ENCODE measurements at places on chromosomes 11 and 22.

- DNase-seq = peak; percentile 61
Measured at GRCh38 chr11:26805001-26805400, 83.1 kb upstream of the SLC5A12 start.

GRCh38 chr11:64499261-64500004 lies 91.6 kb upstream of the SLC22A12 start:
- no peak for DNase-seq

DNA sequence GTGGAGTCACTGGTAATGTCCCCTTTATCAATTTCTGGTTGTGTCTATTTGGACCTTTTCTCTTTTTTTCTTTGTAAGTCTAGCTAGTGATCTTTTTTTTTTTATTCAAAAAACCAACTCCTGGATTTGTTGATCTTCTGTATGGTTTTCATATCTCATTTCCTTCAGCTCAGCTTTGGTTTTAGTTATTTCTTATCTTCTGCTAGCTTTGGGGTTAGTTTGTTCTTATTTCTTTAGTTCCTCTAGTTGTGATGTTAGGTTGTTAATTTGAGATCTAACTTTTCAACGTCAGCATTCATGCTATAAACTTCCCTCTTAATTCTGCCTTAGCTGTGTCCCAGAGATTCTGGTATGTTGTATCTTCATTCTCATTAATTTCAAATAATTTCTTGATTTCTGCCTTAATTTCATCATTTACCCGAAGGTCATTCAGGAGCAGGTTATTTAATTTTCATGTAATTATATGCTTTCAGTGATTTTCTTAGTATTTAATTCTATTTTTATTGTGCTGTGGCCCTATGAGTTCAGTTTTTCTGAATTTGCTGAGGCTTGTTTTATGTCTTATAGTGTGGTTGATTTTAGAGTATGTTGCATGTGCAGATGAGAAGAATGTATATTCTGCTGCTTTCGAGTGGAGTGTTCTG lies 29.0 kb downstream of the PI4KA start:
- no peak for DNase-seq

- DNase-seq = no peak
Measured at GRCh38 chr11:2513441-2513840, 68.6 kb downstream of the KCNQ1 start.

DNA sequence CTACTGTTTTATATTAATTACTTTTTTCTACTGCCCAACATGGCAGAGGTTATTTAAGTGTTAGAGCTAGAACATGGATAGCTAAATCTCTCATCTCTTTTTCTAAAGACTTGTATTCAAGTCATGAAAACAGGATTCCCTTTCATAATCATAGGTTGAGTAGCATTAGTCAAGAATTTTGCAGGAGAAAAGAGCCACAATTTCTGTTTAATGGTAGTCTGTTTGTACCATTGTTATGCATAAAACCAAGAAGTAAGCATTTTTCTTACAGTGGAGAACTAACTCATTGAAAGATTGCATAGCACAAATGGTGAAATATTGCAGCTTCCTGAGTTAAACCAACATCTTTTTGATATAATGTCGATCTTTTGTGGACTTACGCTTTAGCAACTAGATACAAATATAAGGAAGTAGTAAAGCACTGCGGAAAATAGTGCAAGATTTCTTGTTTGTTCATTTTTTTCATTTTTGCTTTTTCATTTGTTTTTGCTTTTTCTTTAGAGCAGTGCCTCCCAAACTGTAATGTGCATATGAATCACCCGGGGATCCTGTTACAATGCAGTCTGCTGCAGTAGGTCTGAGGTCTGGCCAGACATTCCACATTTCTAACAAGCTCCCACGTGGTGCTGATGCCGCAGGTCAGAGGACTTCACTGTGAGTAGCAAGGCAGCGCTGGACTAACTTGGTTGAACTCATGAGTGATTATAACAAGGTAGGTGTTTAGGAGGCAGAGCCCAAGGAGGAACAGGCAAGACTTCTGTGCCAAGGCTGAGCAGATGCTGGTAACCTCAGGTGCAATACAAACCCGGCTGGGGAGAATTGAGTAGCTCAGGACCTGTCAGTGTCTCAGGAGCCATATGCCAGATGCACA lies 4.6 kb downstream of the ETS1 start:
- peak; percentile 99 for DNase-seq

DNA sequence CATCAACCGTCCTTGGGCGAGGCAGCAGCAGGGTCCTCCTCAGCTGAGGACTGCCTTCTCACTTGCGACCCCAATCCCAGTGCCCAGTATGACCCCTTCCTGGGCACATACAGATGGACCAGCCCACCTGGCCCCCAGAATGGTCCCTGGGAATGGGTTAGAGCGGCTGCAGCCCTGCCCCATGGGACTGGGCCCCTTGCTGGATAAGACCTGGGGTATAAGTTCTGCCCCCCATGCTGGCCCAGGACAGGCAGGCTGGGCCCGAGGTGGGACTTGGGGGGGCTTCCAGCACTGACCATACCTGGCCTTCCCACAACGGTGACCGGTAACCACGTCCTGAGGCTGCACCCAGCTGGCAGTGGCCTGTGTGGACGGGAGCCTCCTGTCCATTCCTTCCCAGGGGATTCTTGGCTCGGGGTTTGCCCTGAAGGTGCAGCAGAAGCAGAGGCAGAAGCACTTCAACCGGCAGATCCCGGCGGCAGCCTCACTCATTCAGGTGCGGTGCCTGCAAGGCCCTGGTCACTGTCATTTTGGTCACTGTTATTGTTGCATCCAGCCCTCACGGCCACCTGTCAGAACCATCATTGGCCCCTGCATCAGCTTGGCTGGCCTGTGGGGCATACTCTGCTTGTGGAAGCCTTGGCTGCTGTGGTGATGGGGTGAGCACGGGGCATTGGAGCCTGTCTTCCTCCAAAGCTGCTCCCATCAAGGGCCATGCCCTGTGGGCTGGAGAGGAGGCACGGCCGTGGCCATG lies 114.8 kb downstream of the KCNQ1OT1 start:
- DNase-seq = no peak

- DNase-seq = peak; percentile 34
Measured at GRCh38 chr22:32904044-32904443, 102.5 kb downstream of the TIMP3 start.

DNA sequence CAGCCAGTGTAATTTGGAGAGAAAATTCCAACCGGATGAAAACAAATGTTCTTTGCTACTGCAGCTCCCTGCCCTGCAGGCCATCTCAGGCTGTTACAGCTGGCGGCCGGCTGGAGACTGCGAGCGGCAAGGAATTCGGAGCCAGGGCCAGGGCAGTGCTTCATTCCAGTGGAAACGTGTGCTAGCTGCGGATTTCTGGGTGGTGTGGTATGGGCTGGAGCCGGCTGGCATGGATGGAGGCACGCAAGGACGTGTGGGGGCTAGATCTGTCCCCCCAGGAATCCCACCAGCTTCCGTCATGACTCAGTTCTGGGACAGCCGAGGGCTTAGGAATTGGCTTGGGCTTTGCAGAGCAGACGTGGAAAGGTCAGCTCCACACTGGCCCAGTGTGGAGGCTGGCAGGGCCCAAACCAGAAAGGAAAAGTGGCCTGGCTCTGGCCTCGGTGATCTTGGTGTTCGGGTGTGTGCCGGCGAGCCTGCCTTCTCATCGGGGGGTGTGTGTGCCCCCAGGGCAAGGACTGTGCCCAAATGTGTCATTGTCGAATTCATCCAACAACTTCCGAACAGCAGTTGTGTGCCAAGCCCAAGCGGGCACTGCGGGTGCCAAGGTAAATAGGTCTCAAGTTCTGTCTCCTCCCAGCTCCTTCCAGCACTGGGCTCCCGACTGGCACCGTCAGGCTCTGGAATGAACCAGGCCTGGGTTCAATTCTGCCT lies 48.1 kb upstream of the SHISAL1 start:
- DNase-seq = no peak

DNA sequence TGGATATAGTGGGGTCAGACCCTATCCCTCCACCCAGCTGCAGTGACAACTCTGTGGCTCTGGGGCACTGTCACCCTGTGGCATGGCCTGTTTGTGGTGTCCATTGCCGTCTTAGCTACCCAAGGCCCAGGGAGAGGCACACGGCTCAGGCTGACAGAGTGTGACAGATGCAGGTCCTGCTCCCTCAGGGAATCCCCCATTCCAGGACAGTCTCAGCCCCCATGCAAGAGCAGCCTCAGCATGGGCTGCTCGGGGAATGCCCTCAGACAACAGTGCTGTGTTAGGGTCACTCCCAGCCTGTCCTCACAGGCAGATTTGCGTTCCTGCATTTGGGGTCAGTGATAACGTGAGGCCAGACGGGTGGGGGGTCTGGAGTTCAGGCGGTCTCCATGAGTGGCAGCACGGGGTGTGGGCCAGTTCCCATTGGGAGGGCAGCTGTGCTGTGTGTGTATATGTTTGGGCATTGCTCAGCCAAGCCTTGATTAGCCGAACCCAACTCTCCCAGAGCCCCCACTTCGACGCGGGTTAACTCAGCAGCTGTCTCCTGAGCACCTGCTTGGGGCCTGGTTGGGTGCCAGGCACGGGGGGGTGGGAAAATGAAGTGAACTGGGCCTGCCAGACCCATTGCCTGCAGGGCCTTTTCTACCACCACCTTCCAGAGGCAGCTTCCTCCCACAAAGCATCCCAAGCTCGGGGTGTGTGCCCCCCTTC lies 5.3 kb upstream of the KCNQ1OT1 start:
- DNase-seq = no peak

DNA sequence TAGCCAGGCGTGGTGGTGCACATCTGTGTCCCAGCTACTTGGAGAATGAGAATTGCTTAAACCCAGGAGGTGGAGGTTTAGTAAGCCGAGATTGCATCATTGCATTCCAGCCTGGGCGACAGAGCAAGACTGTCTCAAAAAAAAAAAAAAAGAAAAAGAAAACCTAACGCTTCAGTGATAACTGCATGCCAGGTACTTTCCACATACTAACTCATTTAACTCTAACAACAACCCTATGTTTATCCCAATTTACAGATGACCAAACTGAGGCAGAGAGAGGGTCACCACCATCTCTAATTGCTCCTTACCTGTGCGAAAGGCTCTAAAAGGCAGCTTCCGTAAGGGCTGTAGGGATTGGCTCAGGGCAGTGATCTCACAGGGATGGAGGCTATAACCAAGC lies 11.6 kb downstream of the PISD start:
- DNase-seq = peak; percentile 93

GRCh38 chr11:126343051-126343450 lies 12.4 kb upstream of the ST3GAL4 start:
- DNase-seq = no peak

- DNase-seq = peak; percentile 36
Measured at GRCh38 chr11:69888483-69889181, 69.4 kb upstream of the FGF3 start.

GRCh38 chr11:75386942-75387630 lies 12.2 kb upstream of the RPS3 start:
- no peak for DNase-seq

GRCh38 chr11:34277171-34277570 lies 80.6 kb downstream of the ABTB2 start:
- DNase-seq = no peak

- DNase-seq = no peak
Measured at GRCh38 chr11:7534042-7534378, 20.2 kb downstream of the PPFIBP2 start.

DNA sequence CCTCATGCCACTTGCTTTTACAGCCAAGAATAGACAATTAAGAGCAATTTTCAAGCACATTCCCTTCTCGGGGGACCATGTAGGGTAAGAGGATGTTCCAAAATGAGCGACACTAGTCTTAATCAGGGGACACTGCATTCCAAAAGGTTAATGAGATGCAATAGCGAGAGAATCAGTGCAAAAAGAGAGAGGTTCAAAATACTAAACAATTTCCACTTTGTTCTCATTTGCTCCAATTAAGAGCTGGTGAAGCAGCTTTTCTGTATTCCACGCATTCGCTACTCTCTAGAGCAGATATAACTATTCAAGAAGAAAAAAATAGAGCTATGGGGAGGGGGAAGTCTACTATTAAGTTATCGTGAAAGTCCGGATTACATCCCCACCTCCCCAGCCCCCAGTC lies 811 bp downstream of the LRRC4C start:
- DNase-seq = no peak

DNA sequence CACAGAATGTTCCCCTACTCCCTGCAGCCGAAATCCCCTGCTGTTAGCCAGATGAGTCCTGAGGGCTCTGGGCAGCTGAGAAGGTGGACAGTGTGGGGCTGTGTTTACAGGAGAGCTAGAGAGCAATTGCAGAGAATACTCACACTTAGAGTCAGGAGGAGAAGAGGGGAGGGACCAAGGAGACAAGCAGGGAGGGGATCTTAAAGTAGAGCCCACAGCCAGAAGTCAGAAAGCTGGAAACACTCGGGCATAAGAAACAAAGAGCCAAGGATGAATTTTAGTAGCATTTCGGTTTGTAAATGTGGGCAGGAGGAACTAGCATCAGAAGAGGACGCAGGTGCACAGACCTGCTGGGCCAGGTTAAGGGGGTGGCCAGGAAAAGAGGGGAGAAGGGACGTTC lies 1435.9 kb downstream of the BRD1 start:
- DNase-seq = no peak

GRCh38 chr22:25497181-25497641 lies 67.3 kb upstream of the GRK3 start:
- DNase-seq = peak; percentile 18

DNA sequence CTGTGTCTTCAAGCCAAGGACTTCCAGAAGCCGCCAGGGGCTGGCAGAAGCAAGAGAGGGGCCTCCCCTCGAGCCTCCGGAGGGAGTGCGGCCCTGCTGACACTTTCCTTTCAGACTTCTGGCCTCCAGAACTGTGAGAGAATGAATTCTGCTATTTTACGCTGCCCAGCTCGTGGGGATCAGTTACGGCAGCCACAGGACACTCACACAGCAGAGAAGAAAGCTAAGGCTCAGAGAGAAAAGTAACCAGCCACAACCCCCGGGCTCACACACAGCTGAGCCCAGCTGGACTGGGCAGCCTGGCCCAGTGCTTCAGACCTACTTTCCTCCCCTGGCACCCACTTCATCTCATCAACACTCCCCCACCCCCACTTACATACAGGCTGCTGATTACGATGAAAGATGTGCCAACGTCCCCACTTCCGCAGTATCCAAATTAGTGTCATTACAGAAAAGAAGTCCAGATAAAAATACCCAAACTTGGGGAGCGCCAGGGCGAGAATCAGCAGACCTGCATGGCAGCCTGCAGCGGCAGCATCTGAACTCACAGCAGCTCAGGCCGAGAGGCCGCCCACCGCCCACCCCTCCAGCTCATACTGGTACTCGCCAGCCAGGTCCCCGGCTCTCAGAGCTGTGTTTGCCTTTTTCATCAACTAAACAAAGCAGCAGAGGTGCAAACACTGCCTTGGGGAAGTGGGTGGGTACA lies 15.3 kb downstream of the PHF21B start:
- no peak for DNase-seq

GRCh38 chr11:93330446-93330984 lies at the start of gene DEUP1:
Gene DEUP1, plus strand, starts transcription at chr11:93330742. Its CDS starts 1,518 bp downstream, at chr11:93332260.
- DNase-seq = no peak

DNA sequence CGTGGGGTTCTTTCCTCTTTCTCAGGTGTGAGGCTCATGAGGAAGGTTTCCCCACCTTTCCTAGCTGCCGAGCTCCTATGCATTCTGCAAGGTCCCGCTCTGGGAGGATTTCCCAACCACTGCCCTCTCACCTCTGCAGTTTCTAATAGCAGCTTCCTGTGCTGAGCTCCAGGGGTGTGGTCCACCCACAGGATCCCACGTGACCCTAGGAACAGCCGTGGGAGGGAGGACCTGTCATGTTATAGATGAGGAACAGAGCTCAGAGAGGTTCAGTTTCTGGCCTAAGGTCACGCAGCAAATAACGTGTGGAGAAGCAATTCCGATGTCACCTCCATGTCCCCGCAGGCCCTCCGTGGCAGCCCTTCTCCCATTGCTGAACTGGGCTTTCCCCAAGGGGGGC lies 38.5 kb downstream of the FLRT1 start:
- DNase-seq = peak; percentile 23

Data from iris pigment epithelial cell (primary cell).